Thoracic aorta (tissue), 2 donors: ENCODE measurements at places on chromosomes 11 and 22. TPM values are rescaled to one million over a fixed set of nuclear protein-coding genes. Genes with fewer than 3 reads are reported as not detected.
A peak's percentile ranks its signal among the peaks of the same experiment; 100 is the strongest.

DNA sequence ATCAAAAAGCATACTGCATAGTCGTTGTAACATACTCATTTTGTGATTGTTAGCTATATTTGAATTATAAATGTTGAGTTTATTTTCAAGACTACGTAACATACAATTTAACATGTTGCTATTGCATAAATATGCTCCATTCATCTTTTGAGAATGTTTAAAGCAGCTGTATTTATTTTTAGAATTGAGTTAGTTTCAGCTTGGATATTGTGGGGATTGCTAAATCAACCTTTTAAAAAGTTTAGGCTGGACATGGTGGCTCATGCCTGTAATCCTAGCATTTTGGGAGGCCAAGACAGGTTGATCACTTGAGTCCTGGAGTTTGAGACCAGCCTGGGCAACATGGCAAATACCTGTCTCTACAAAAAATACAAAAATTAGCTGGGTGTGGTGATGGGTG is 288.1 kb downstream of the DYNC2H1 start:
- no peaks in the 10 kb centered on the region for H3K36me3 ChIP-seq
- H3K4me1 ChIP-seq: no peaks in the 10 kb centered on the region
- no peak for DNase-seq

DNA sequence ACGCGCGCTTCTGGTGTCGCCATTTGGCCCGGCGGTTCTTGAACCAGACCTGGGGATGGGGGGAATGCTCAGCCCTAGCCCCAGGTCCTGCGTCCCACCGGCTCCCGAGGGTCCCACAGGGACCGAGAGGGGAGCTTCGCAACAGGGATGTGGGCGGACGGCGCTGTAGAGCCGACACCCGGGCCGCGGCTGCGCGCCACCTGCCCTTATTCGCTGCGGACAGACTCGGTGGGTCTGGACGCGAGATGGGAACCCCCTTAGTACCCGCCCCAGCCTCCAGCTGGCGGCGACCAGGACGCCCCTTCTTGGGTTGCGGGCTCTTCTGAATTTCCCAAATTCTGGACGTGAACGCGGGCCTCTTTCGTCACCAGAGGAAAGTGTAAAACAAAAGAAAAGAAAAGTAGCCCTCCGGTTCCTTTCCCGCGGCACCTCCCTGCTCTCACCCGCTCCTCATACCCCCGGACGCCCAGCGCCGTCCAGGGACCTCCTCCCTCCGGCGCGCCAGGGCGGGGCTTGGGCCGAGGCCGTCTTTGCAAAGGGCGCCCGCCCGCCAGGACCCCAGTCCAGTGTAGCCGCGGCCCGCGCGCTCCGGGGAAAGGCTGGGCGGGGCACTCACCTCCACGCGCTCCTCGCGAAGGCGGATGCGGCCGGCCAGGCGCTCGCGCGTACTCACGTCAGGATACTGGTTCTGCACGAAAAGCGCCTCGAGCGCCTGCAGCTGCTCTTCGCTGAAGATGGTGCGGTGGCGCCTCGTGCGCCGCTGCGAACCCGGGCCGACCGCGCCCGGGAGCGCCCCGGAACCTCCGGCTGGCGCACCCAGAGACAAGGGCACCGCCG is 827 bp downstream of the GSC2 start:
- H3K27me3 ChIP-seq: peaks cover 11% of the 10 kb centered on the region
- no peak overlapping the region for H3K27ac ChIP-seq
- H3K4me3 ChIP-seq: peak overlapping the region; percentile 42

DNA sequence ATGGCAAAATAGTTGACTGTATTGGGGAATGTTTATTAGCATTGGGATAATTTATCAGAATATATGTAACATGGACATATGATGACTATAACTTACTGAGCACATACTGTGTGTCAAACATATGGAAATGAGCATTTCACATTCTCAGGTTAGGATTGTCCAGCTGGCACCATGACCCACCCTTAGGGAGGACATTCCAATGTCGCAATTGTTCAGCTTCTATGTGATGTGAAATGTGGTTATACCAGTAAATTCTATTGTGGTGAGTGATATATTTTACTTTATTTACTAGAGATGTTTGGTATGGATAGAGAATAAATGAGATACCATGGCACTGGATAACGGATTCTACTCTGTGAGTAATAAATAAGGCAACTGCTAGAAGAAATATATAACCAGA is 50.4 kb downstream of the OR4A47 start:
- H3K4me3 ChIP-seq: no peak overlapping the region
- H3K27ac ChIP-seq: no peak overlapping the region
- H3K4me1 ChIP-seq: no peaks in the 10 kb centered on the region

DNA sequence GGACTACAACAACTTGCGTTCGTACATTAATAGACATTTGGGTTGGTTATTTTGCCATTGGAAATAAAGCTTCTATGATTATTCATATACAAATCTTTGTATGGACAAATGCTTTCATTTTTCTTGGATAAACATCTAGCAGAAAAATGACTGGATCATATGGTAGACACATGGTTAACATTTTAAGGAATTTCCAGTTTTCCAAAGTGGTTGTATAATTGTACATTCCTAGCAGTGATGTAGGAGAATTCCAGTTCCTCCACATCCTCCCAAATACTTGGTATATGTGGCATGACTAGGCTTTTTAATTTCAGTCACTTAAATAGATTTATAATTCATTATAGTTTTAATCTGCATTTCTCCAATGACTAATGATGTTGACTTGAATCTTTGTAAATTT is 246.2 kb upstream of the NCAM1 start:
- no peaks in the 10 kb centered on the region for H3K27me3 ChIP-seq
- no peak overlapping the region for H3K27ac ChIP-seq
- no peak overlapping the region for H3K4me3 ChIP-seq
- H3K36me3 ChIP-seq: no peaks in the 10 kb centered on the region

DNA sequence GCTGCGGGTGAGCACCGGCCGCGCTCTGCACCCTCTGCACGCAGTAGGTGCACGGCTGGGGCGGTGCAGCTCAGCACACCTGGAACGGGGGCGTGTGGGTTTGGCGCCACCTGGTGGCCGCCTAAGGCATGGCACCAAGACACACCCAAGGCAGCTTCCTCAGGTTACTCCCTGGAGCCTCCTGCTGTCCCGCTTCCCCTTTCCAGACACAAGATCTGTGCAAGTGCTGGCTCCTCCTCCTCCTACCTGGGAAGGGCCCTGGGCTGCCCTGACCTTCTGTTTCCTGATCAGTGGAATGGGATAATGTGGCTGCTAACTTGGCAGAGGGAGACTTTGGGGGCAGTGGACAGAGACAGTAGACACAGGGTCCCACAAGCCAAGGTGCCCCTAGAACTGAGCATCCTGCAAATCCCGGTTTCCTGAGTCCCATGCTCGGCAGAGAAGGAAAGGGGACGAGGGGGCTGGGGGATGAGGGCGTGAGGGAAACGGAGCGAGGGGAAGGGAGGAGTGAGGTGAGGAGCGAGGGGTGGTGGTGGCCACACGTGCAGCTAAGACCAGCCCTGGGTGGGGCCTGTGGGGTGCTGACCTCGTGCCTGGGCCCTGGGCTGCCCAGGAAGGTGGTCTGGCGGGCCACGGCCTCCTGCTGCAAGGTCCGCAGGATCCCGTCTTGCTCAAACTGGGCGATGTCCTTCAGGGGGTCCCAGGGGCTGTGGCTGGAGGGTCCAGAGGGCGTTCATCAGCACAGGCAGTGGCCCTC is 34.8 kb upstream of the CARS1 start:
- DNase-seq: no peak
- no peak overlapping the region for H3K27ac ChIP-seq
- peaks cover 26% of the 10 kb centered on the region for H3K36me3 ChIP-seq
- no peak overlapping the region for H3K4me3 ChIP-seq
- H3K27me3 ChIP-seq: no peaks in the 10 kb centered on the region

The RPL3 gene
- total RNA-seq: 1,235 TPM

The OR52N5 gene
- not detected for total RNA-seq
